Activated CD8-positive, alpha-beta memory T cell treated with anti-CD3 and anti-CD28 coated beads, Interleukin-2, amount 50 U/mL, for 4 hours (primary cell): ENCODE measurements at places on chromosomes 16 and 17.
A peak's percentile ranks its signal among the peaks of the same experiment; 100 is the strongest.

DNA sequence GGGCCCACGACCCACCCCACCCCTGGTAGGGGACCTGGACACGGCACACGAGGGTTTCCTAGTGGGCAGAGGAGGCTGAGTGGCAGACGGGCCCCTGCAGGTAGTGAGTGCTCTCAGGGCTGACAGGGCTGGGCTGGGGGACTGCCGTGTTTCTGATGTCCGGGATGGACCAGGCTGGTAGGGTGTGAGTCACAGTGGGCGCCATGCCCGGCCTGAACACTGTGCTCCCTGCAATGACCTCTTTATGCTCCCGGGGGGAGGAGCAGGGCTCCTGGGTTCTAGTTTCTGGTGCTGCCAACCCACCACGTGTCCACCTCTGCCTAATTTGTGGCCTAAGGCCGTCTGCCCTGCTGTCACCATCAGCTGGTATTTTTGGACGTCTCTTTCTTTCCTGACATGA is 26.3 kb downstream of the ARHGAP23 start:
- DNase-seq, result no peak

DNA sequence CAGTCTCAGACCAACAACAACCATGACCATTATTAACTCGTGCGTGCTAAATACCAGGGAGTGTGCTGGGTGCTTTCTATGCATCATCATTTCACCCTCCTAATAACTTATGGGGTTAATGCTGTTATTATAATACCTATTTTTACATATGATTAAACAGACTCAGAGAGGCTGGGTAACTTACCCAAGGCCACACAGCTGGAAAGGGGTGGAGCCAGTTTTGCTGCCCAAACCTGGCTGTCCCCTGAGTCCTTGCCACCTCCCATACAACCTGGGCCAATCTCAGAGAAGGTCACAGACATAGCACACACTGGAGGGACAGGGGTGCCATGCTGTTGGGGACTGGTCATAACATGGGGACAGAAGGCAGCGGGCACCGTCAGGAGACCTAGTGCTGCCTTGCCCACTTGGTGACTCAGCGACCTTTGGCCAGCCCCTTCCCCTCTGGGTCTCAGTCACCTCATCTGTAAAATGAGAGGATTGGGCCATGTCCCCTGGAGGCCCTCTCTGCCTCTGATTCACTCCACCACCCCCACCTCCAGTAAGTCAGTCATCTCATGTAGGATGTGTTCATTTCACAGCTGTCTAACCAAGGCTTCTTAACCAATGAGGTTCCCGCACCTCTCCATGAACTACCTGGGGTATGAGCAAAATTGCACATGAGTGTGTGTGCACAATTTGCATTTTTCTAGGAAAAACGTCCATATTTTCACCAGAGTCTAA is 11.4 kb upstream of the FADS6 start:
- DNase-seq, result no peak

DNA sequence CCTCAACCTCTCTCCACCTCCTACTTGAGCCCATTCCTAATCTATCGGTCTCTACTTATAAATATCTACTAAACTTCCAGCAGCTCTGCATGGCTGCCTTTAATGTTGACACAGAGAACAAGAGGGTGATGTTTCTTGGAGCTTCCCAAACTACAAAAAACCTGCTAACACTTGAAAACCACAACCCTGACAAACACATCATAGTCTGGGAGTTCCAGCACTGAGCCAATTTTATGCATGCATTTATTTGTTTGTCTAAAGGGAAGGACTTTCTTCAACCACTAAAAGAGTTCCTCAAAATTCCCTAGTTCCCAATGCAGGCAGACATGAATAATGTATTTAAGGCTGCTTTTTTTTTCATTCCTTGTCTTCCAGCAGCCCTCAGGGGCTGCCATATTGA is 331.8 kb upstream of the XYLT1 start:
- no peak for DNase-seq

DNA sequence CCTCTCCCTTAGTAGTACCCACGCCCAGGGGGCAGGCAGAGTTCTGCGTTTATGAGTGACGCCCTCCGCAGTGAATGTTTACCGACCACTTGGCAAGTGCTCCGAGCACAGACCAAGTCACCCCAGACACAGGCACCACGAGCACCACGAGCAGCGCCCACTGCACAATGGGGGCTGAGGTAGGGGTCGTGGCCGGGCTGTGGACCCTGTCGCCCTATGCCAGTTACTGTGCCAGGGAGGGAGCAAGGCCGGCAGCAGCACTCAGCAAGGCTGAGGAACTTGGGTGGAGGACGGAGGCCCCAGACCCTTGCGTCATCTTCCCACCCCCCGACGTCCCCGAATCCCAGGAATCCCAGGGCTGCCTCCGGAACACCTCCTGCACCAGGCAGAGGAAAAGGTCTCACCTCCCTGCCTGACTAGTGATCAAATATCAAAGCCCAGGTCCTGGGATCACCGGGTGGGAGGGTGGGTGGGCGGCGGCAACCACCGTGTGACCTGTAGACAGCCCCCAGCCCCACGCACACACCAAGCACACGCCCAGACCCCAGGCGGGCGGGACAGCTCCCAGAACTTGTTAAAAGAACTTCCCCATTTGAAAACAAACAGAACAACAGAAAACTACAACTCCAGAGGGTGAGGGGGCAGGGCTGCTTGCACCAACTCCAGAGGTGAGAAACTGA is 5.4 kb downstream of the VASN start:
- no peak for DNase-seq

- no peak for DNase-seq
Measured at GRCh38 chr17:16513873-16514272, 21.9 kb upstream of the LRRC75A start.

DNA sequence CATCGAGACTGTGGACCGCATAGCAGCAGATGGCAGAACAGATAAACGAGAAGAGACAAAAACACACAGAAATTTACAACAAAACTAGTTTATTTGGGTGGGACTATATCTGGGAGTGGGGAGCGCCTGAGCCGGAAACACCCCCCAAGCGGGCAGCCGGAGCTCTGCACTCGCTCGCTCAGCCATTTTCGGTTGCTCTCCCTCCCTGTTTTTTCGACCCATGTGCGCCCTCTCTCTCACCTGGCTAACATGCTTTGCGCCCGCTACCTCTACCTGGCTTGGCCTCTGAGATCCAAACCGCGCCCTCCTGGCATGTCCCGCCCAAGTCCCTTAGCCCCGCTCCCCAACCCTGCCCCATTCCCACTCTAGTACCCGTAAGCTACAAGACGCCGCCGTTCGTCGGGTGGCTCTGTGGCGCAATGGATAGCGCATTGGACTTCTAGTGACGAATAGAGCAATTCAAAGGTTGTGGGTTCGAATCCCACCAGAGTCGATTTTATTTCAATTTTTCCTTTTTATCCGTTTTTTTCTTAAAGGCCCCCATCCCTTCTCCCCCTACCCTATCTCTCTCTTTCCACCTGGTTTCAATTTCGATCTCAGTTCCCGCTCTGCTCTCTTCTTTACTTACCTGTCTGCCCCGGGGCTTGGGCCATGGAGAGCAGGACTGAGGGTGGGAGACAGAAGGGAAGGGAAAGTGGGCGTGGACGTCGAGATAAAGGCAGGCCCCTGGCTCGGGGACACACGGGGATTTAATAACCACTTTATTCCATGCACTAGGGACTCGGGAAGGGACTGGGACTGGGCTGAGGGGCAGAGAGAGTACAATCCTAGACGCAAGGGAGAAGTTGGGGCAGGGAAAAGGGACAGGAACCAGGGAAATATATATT is 2.4 kb upstream of the ALOXE3 start:
- DNase-seq, result peak; percentile 67

DNA sequence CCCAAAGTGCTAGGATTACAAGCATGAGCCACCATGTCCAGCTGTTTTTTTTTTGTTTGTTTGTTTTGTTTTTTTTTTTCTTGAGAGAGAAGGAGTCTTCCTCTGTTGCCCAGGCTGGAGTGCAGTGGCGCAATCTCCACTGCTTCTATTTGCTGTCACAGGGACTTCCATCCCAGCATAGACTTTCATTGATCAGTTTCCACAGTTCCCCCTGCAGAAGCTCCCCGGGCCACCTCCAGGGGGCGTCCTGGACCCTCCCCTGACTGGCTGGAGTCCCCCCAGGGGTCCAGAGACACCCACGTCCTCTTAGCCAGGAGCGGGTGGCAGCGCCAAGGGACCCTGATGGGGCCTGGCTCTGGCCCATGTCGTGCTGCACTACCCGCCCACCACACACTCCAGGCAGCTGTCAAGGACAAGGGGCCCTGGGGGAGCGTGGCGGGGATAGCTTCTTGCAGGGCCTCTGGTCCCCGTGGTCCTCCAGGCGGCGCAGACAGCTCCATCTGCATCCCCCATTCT is 3.1 kb upstream of the NPW start:
- no peak for DNase-seq

GRCh38 chr17:49901460-49902331 is 53.8 kb upstream of the TAC4 start:
- no peak for DNase-seq

- no peak for DNase-seq
Measured at GRCh38 chr16:89478576-89479221, 11.7 kb downstream of the ANKRD11 start.

GRCh38 chr17:64015447-64015846 is 5.0 kb downstream of the ICAM2 start:
- DNase-seq, result no peak

DNA sequence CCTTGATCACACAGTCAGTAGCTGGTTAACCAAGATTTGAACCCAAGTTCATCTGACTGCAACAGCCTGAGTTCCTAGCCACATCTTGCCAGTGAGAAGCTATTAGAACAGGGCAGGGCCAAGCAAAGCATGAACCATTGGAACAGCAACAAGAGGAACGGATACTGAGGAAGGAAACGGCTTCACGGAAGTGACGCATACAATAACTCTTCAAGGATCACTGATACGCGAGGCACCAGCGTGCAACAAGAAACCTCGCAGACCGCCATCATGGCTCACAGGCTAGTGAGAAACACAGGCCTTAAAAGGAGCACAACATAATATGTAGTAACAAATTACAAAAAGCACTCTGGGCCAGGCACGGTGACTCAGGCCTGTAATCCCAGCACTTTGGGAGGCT is 114.9 kb downstream of the CDYL2 start:
- no peak for DNase-seq

DNA sequence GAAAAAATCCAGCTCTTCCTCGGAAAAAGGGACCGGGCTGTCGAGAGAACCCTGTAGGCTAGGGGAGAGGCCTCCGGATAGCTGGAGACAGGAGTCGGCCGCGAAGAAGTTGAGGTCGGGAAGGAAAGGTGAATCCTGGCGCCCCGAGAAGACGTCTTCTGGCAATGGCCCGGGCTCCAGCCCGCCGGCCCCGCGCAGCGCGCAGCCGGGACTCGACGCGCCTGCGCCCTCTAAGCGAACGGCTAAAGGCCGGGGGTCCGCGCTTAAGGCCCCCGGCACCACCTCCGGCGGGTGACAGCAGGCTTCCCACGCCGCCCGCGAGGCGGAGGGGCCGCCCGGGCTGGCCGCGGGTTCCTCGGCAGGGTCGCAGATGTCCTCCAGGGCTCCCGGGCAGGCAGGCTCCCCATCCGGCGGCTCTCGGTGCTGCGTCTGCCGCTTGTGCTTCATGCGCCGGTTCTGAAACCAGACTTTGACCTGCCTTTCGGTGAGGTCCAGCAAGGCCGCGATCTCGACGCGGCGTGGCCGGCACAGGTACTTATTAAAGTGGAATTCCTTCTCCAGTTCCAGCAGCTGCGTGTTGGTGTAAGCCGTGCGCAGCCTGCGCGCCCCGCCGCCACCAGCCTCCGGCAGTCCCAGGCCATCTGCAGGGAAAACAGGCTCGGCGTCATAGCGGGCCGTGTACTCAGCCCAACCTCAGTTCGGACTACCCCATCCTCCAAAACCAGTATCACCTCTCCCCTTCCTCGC is 1.6 kb downstream of the HOXB2 start:
- peak; percentile 53 for DNase-seq

DNA sequence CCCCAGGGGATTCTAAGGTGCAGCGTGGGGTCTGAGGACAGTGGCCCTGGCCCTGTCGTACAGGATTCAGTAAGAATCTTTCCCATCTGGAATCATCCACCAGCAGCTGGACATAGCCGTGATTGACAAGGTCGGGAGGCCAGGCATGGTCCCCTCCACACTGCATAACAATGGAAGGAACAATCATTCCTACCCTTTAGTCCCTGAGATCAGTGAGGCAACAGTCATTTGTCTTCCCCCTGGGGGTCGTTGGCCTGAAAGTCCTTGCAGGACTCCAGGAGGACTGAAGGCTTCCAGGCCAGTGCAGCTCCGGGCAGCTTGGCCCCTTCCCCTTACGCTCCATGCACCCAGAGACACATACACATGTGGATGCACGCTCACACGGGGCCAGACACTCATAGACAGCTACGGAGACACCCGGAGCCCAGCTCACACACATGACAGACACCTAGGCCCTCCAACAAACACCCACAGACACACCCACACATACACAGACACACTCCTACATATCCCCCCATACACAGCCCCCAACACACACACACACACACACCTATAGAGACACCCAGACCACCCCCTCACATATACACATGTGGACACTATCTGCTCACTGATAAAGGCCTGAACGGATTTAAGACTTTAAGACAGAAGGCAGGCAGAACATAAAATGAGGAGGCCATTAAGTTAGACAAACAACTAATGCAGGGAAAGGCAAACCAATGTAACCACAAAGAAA is 42.9 kb downstream of the LITAF start:
- no peak for DNase-seq

GRCh38 chr17:2304931-2305330 is 1.2 kb downstream of the SRR start:
- no peak for DNase-seq

DNA sequence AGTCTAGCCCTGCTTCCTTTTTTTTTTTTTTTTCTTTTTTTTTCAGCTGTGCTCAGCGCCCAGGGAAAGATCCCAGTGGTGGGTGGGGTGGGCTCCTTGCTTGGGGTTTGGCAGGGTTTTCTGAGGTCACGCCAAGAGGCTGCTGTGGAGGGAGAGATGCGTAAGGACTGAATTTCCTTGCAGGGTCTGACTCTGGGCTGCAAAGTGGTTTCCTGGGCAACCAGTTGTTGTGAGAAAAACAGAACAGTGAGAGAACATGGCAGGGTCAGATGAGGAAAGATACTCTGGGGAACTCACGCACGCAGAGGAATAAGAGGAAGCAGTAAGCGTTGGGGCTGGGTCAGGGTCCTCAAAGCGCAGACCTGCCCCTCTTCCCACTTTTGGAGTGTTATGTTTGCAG is 119.5 kb downstream of the IRF8 start:
- no peak for DNase-seq

GRCh38 chr16:55476625-55477533 is 2.1 kb upstream of the MMP2 start:
- no peak for DNase-seq

GRCh38 chr17:55238931-55239297 is 25.8 kb upstream of the HLF start:
- DNase-seq, result no peak

DNA sequence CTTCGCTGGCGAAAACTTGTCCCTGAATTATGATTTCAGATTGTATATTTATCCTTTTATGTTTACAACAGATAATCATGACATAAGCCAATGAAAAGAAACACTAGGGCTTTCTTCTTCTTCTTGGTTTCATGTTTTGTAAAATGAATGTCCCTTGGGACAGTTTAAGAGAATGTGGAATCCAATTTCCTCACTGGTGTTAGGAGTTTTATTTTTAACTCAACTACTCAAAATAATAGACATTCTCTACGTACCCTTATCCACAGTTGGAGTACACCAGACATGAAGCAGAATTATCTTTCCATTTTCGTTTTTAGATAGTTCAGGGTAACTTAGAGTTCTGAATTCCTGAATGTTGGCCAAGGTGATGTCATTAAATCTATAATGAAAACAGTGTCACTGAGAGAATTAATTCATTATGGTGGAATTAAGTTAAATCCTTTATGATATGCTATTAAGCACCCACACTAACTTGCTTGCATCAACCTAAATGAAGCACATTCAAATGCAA is 43.4 kb downstream of the IRX6 start:
- DNase-seq, result no peak

- DNase-seq, result no peak
Measured at GRCh38 chr17:48037838-48038323, 284 bp upstream of the COPZ2 start.
